ENCODE measurements at places on chromosomes 2 and 18. TPM values are rescaled to one million over a fixed set of nuclear protein-coding genes. Genes with fewer than 3 reads are reported as not detected.
A peak's percentile ranks its signal among the peaks of the same experiment; 100 is the strongest.

- peak; percentile 76 for DNase-seq
Observed at GRCh38 chr2:171086352-171087290, 74.1 kb downstream of the TLK1 start.

DNA sequence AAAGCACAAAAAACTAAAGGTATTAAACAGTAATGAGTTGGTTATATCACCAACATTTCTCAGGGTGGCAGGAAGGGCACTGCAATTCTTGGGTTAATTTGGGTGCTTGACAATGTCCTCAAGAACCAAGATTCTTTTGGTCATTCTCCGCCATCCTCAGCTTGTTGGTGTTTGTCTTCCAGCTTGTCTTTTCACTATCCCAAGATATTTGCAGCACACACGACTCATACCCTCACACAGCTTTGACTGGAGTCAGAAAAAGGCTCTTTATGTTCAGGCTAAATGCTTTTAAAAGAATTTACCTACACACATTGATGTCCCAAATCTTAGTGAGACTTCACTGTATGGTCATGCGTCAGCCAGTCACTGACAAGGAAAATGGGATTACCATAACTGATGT lies 12.5 kb downstream of the GREB1L start:
- DNase-seq: no peak

GRCh38 chr2:98357849-98358248 lies 11.6 kb downstream of the CNGA3 start:
- no peak for DNase-seq

DNA sequence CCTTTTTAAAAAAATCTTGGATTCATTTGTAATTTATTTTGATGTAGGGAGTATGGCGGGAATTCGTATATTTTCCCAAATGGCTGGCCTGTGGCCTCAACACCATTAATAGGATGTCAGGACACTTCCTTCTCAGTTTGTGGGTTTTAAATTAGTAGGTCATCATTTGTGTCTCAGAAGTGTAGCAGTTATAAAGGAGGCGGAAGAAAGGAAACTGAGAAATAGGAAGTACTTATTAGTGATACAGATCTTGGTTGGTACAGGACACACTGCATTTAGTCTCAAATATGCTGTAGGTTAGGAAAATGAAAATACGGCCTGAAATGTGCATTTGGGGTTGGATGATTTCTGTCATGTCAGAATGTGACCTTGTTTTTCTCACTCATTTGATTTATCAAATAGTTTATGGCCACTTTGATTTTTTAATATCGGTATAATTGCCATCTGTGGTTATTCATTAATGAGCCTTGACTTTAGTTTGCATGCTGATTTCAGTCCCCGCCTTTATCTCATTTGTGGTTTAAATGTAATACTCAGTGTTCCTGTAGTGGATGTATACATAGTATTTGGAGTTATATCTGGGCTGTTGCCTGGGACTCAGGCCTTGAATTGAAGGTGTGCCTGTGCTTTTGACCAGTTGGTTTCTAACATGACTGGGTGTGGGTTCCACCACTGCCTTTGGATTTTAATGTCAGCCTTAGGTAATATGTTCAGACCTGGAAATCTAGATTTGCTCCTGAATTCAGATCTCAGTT lies 31.4 kb downstream of the ZCCHC2 start:
- no peak for DNase-seq

GRCh38 chr2:239150125-239151011 lies 250.5 kb downstream of the HDAC4 start:
- peak; percentile 48 for DNase-seq

DNA sequence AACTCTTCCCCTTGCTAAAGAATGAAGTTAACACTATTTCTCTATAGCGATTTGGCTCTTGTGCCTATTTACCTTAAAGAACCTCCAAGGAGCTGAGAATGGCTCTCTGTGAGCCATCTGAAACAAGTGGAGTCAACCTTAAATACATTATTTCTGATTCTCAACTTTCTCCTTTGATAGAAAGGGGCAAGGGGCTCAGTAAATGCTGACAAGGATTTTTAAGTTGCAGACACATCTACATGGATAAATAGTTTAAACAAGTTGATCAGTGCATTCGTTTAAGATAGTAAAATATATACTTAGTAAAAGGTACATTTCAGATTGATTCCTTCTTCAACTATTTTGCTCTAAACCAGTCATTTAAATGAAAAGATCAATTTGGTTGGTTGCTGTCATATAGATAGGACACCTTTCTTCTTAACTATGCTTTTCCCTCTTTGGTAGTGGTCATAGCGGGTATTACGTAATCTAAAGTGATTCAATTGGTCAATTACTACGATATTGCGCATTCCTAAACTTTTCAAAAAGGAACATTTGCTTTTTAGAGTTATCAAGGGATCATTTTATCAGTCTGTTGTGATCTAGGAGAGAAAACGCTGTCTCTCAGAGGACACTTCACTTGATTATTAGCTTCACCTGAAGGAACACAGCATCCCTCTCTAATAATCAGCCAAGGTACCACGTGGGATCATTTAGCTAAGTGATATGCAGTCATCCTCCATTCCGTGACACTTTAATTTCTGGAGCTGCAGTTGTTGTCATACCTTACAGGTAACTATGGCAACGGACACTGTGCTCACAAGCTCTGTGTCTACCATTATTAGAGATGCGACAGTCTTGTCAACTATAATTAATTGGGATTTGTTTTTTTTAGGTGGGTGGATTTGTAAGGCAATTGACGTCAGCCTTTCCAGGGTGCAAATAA lies 50.9 kb upstream of the KCNE4 start:
- no peak for DNase-seq

DNA sequence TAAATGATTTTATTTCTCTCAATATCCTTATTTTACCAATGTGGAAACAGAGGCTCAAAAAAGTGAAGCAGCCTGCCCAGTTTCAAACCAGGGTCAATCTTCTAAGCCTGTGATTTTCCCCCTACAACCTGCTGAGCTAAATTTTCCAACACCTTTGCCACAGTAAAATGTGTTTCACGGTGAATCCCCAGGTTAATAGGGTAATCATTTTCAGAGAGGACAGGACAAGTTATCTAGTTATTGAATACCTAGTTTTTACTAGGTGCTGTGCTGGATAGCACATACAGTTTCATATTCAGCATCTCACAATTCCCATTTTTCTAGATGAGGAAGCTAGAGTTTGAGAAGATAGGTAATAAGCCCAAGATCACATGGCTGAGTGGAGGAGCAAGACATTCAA lies 236.6 kb downstream of the PTH2R start:
- no peak for DNase-seq

GRCh38 chr2:20052229-20052851 lies 912 bp upstream of the LAPTM4A start:
- DNase-seq: no peak

DNA sequence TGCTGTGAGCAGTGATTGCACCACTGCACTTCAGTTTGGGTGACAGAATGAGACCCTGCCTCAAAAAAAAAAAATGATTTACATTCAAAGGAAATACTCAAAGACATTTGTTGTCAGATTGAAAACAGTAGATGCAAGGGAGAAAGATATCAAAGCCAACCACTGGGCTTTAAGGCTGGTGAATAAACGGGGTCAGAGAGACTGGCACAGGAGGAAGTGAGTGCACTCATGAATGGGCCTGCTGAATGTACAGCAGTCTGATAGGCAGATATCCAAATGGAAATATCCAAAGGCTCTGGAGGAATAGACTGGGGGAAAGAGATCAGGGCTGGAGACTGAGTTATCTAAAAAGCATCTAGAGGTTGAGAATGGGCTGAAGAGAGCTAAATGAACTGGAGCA lies 10.9 kb downstream of the RNF125 start:
- no peak for DNase-seq

GRCh38 chr2:133420788-133421187 lies 147.5 kb downstream of the NCKAP5 start:
- DNase-seq: no peak

DNA sequence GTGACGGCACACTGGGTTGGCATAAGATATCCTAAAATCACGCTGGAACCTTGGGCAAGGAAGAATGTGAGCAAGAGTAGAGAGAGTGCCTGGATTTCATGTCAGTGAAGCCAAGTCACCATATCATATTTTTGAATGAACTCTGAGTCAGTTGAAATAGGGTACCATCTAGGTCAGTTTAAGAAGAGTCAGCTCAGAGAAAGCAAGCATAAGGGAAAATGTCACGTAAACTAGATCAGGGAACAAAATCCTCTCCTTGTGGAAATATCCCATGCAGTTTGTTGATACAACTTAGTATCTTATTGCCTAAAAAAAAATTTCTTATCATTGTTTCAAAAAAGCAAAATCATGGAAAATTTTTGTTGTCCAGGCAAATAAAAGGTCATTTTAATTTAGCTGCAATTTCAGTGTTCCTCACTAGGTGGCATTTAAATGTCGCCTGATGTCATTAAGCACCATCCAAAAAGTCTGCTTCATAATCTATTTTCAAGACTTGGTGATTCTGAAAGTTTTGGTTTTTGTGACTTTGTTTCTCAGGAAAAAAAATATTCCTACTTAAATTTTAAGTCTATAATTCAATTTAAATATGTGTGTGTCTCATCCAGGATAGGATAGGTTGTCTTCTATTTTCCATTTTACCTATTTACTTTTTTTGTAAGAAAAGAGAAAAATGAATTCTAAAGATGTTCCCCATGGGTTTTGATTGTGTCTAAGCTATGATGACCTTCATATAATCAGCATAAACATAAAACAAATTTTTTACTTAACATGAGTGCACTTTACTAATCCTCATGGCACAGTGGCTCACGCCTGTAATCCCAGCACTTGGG lies 19.6 kb downstream of the RSAD2 start:
- no peak for DNase-seq

- DNase-seq: no peak
Observed at GRCh38 chr2:100182494-100183361, 40.3 kb upstream of the AFF3 start.

DNA sequence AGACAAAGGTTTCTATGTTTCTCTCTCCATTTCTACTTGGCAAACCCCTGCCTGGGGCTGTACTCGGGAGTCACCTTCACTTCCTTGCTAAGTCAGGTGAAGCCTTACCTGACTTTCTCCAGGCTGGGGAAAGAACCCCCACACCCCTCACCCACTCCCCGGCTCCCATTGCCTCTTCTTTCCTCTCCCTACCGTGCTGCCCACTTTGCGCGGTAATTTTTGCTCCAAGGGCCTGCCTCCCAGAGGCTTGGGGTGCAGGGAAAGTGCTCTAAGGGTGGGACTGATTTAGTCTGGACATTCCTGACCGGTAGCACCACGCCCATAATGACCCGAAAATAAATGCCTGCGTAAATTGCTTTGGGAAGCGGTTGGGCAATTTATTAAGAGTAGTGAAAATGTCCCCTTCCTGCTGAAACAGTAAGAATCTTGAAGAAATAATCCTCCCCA lies 49.1 kb upstream of the ATP6V1B1 start:
- DNase-seq: no peak

- DNase-seq: no peak
Observed at GRCh38 chr18:39909706-39910105, 2045.3 kb upstream of the PIK3C3 start.

GRCh38 chr2:239349453-239350135 lies 51.2 kb downstream of the HDAC4 start:
- DNase-seq: no peak

DNA sequence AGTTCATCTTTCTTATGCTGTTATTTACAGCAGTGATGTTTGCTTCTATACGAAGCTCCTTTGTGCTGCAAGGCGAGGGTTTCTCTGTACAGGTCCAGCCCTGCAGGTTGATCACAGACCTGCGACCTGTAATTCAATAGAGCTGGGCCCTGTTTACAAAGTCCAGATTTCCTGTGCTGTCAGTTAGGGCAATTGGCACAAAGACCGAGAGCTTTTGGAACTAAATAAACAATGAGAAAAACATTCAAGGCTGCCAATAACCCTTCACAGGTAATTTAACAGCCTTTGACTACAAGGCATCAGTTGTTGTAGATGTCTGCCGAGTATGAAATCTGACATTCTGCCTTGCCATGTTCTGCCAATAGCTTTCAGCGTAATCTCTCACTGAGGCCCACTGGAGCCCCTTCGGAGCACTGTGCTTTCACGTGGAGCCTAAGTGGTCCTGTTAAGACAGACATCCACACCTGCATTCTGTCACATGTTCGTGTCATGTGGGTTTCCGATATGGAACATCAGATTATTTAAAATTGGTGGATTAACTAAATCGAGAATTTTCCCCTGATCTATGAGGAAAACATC lies 232.5 kb downstream of the PTGR3 start:
- no peak for DNase-seq

- DNase-seq: no peak
Observed at GRCh38 chr18:64258111-64258650, 109.3 kb upstream of the LINC00305 start.

- DNase-seq: no peak
Observed at GRCh38 chr2:3171564-3172264, 205.9 kb downstream of the EIPR1 start.

GRCh38 chr2:240814946-240815760 lies 4.9 kb downstream of the KIF1A start:
- no peak for DNase-seq

GRCh38 chr2:99338029-99338585 lies 918 bp downstream of the EIF5B start:
- DNase-seq: no peak

GRCh38 chr2:54206596-54206995 lies 49.4 kb downstream of the TSPYL6 start:
- DNase-seq: no peak

- DNase-seq: no peak
Observed at GRCh38 chr2:175450029-175450760, 268.7 kb upstream of the ATP5MC3 start.

DNA sequence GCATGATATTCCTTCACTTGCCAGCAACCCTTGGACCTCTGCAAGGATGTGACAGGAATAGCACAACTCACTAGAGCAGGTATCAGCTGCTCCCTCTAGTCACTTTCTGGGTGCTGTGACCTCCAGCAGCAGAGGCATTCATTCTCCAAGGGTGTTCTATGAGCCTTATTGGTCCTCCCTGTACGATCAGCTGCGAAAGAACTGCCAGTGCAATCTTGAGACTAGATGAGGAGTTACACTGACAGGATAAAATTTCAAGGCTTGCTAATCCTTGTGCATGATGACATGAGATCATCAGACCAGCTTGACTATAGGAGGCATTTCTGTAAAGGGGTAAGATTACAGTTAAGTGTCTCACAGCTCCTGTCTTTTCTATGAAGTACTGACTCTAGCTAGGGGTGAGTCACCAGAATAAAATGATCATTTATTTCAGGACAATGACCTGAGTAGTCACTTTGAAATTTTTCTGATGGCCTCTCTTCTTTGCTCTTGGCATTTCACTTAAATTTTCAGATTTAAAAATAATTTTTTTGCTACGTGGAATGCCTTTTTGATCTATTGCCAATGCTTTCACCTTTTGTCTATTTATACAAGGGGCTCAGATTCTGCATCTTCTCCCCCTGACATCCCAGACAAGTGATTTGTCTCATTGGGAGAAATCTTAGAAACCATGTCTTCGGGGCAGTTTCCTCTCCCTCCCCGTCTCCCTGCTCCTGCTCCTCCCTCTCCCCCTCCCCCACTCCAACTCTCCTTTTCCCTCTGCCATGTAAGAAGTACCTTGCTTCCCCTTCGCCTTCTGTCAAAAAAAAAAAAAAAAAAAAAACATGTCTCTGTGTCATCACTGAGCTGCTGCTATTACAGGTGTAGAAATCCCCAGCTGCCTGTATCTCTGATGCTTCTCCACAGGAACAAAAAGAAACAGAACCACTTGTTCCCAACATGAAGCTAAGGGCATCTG lies 49.2 kb upstream of the FRZB start:
- no peak for DNase-seq

Gene CSRNP3
- total RNA-seq: not detected

Gene PDE1A
- not detected for total RNA-seq

Gene LRRTM4
- total RNA-seq: not detected

Gene DSG1
- not detected for total RNA-seq

Gene ACADL
- not detected for total RNA-seq

Gene C1GALT1C1L
- not detected for total RNA-seq

Gene MYOM1
- total RNA-seq: 6.7 TPM

Gene FSHR
- not detected for total RNA-seq
